ENCODE measurements at places on chromosomes 6 and 20.

GRCh38 chr6:16146527-16146955 is 17.7 kb downstream of the MYLIP start:
- no peak for DNase-seq

GRCh38 chr6:44778513-44778912 is 391.0 kb downstream of the CDC5L start:
- no peak for DNase-seq

- no peak for DNase-seq
Observed at GRCh38 chr6:152404936-152405595, 232.1 kb downstream of the SYNE1 start.

- no peak for DNase-seq
Observed at GRCh38 chr6:73699676-73700459, 3.9 kb downstream of the CD109 start.

GRCh38 chr6:143896126-143896860 is 32.0 kb downstream of the ZC2HC1B start:
- DNase-seq, result no peak

- DNase-seq, result no peak
Observed at GRCh38 chr6:96762599-96762998, 74.7 kb downstream of the GPR63 start.
